ENCODE measurements at places on chromosomes 2 and 18.
A peak's percentile ranks its signal among the peaks of the same experiment; 100 is the strongest.

- H3K4me3 ChIP-seq: no peak overlapping the region
- peaks cover 36% of the 10 kb centered on the region for H3K27me3 ChIP-seq
- H3K36me3 ChIP-seq: no peaks in the 10 kb centered on the region
- H3K4me1 ChIP-seq: peaks cover 22% of the 10 kb centered on the region
- no peak overlapping the region for H3K27ac ChIP-seq
- DNase-seq: no peak
Observed at GRCh38 chr2:134021830-134022524, 231.9 kb upstream of the MGAT5 start.

DNA sequence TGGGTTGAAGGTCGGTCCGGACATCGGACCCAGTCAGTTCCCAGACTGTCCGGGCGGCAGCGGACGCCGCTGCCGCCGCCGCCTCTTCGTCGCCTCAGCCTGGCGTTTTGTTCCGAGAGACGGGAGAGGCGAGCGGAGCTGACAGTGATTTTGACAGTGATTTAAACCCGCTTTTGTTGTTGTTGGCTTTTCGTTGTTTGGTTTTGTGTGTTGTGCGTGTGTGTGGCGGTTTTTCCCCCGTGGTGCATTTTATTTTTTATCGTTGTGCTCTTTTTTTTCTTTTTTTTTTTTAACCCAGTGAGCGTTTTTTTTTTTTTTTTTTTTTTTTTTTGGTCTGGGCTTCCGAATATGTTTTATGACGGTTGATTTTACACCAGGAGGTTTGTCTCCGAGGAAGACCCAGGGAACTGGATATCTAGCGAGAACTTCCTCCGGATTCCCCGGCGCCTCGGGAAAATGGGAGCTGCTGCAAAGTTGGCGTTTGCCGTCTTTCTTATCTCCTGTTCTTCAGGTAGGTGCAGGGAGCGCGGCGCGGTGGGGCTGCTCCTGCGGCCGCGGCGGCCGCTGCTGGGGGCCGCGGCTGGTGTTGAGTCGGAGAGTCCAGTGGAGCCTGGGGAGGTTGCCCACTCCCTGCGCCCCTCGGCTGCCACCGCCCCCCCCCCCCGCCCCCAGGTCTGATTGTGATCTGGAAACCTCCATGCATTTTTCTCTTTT is at the start of gene ACVR2A:
ACVR2A (plus strand) TSS at position 333 of the 714 bp plus-strand sequence; CDS start at position 457, 124 bp downstream.
- peaks cover 41% of the 10 kb centered on the region for H3K4me1 ChIP-seq

DNA sequence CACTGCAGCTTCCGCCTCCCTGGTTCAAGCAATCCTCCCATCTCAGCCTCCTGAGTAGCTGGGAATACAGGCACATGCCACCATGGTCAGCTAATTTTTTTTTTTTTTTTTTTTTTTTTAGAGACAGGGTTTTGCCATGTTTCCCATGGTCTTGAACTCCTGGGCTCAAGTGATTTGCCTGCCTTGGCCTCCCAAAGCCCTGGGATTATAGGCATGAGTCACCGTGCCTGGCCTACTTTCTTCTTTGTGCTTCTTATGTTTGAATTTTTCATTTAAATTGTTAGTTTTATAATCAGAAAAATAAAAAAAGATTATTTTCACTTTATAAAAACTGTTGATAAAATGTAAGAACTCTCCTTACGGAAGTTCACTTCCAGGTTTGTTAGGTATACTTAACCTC is 101.5 kb upstream of the LPIN2 start:
- H3K4me1 ChIP-seq: no peaks in the 10 kb centered on the region
- no peak overlapping the region for H3K4me3 ChIP-seq
- no peaks in the 10 kb centered on the region for H3K36me3 ChIP-seq
- no peaks in the 10 kb centered on the region for H3K27me3 ChIP-seq
- no peak overlapping the region for H3K27ac ChIP-seq

DNA sequence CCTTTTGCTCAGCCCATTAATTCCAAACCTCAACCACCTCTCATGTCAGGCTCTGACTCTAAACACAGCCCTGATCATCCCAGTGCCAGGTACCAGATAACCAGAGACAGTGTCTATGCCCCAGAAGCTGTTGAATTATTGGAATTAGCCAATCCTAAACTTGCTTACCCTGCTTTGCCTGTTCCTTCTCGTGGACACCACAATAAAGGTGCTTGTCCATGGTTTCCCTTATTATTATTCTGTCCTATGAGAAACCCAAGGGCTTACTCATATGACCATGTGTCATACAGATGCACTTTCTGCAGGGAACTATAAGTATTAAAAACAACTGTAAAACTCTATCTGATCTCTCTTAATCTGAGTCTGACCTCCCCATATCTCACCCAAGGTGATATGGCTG is 2193.8 kb upstream of the PIK3C3 start:
- DNase-seq: no peak
- no peak overlapping the region for H3K27ac ChIP-seq
- no peaks in the 10 kb centered on the region for H3K27me3 ChIP-seq
- H3K4me1 ChIP-seq: no peaks in the 10 kb centered on the region
- H3K4me3 ChIP-seq: no peak overlapping the region

DNA sequence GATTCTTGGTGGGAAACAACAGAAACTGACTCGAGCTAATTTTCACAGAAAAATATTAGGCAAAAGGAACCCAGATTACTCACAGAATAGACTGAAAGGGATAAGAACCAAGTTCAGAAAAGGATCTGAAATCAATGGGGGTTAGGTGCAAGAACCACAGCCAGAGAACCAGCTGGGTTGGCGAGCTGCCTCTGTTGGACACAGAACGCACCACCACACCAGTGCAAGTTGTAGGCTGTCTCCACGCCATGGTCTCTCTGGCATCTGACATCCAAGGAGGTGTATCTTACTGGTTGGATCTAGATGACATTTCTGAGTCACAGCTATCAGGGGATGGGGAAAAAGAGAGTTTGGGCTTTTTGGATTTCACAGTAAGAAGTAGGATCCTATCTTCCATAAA is 18.6 kb upstream of the ONECUT2 start:
- H3K27me3 ChIP-seq: peaks cover 34% of the 10 kb centered on the region
- DNase-seq: no peak
- no peaks in the 10 kb centered on the region for H3K36me3 ChIP-seq
- H3K4me3 ChIP-seq: no peak overlapping the region

GRCh38 chr2:39264733-39265132 is 21.0 kb upstream of the CDKL4 start:
- no peaks in the 10 kb centered on the region for H3K27me3 ChIP-seq
- peaks cover 1% of the 10 kb centered on the region for H3K36me3 ChIP-seq
- peak overlapping the region; percentile 72 for H3K27ac ChIP-seq
- no peak overlapping the region for H3K4me3 ChIP-seq
- H3K4me1 ChIP-seq: peaks cover 19% of the 10 kb centered on the region
- DNase-seq: no peak

DNA sequence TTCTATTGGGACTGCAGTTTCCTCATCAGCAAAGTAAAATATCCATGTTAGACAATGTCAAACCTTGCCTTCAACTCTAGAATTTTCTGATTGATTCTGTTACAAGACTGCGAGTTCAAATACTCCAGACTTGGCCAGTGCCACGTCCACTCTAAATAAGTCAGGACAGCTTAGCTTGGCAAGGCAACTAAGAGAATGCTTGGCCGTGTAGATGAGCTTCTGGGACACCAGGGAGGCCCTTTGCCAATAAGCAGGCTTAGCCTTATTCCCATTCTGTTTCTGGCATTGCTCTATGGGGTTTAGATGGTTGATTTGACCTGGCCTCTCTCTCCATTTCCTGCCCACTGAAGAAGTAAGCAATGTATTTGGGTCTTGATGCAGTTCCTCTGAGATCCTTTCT is 218.1 kb upstream of the SIX2 start:
- DNase-seq: no peak
- H3K27me3 ChIP-seq: peaks cover 25% of the 10 kb centered on the region
- peaks cover 4% of the 10 kb centered on the region for H3K36me3 ChIP-seq
- H3K27ac ChIP-seq: no peak overlapping the region
- H3K4me3 ChIP-seq: no peak overlapping the region

GRCh38 chr18:8849696-8850095 is 144.3 kb downstream of the MTCL1 start:
- no peaks in the 10 kb centered on the region for H3K36me3 ChIP-seq
- no peak overlapping the region for H3K4me3 ChIP-seq
- H3K4me1 ChIP-seq: no peaks in the 10 kb centered on the region
- peaks cover 11% of the 10 kb centered on the region for H3K27me3 ChIP-seq

- DNase-seq: no peak
- peaks cover 12% of the 10 kb centered on the region for H3K27me3 ChIP-seq
- H3K4me1 ChIP-seq: no peaks in the 10 kb centered on the region
- H3K27ac ChIP-seq: peak overlapping the region; percentile 2
Observed at GRCh38 chr2:20094955-20095354, 43.5 kb upstream of the LAPTM4A start.

DNA sequence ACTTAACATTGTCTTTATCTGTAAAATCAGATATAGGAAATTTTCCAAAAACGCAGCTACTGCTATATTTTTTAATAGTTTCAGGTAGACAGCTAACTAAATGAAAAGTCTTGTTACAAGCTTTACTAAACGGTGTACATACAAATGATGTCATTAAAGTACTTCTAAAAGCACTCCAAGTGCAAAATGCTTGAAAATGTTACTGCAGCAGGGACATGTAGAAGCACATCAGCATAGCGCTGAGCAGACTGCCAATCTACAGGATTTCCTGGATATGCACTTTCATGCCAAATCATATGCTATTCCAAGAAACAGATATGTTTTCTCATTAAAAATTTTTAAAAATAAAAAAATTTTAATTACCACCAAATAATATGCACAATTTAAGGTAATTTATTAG is 61.7 kb downstream of the SMAD2 start:
- H3K27me3 ChIP-seq: no peaks in the 10 kb centered on the region
- H3K27ac ChIP-seq: no peak overlapping the region
- H3K36me3 ChIP-seq: peaks cover 5% of the 10 kb centered on the region
- no peak for DNase-seq
- no peak overlapping the region for H3K4me3 ChIP-seq

DNA sequence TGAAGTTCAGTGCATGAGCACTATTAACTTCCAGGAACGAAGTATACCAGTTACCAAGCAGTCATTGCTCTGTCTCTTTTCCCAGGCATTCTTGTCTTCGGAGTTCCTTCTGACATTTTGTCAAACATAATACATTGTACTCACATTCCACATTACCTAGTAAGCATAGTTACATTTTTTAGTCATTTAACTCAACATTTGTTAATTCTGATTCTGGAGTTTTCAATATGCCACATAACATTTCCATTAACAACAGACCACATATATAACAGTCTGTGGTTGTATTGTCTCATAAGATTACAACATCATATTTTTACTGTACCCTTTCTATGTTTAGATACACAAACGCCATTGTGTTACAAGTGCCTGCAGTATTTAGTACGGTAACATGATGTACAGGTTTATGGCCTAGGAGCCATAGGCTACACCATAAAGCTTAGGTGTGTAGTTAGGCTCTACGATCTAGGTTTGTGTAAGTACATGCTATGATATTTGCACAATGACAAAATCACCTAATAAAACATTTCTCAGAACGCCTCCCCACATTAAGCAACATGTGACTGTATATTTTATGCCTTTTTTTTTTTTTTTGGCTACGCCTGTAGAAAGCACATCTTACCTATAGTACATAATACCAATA is 187.1 kb downstream of the DYM start:
- H3K27me3 ChIP-seq: no peaks in the 10 kb centered on the region
- no peak overlapping the region for H3K27ac ChIP-seq
- no peak overlapping the region for H3K4me3 ChIP-seq
- no peak for DNase-seq
- no peaks in the 10 kb centered on the region for H3K4me1 ChIP-seq

- H3K4me1 ChIP-seq: no peaks in the 10 kb centered on the region
- no peaks in the 10 kb centered on the region for H3K36me3 ChIP-seq
- no peaks in the 10 kb centered on the region for H3K27me3 ChIP-seq
- H3K27ac ChIP-seq: no peak overlapping the region
- no peak overlapping the region for H3K4me3 ChIP-seq
Observed at GRCh38 chr2:206824993-206825392, 59.6 kb downstream of the FASTKD2 start.

- H3K4me1 ChIP-seq: no peaks in the 10 kb centered on the region
- H3K36me3 ChIP-seq: no peaks in the 10 kb centered on the region
- peaks cover 6% of the 10 kb centered on the region for H3K27me3 ChIP-seq
- no peak for DNase-seq
- H3K4me3 ChIP-seq: no peak overlapping the region
Observed at GRCh38 chr2:71678874-71679273, 225.5 kb downstream of the DYSF start.

- peak overlapping the region; percentile 93 for H3K4me3 ChIP-seq
- H3K27ac ChIP-seq: peak overlapping the region; percentile 98
- peaks cover 15% of the 10 kb centered on the region for H3K36me3 ChIP-seq
- H3K27me3 ChIP-seq: no peaks in the 10 kb centered on the region
Observed at GRCh38 chr2:207528980-207529329, 807 bp upstream of the CREB1 start.

DNA sequence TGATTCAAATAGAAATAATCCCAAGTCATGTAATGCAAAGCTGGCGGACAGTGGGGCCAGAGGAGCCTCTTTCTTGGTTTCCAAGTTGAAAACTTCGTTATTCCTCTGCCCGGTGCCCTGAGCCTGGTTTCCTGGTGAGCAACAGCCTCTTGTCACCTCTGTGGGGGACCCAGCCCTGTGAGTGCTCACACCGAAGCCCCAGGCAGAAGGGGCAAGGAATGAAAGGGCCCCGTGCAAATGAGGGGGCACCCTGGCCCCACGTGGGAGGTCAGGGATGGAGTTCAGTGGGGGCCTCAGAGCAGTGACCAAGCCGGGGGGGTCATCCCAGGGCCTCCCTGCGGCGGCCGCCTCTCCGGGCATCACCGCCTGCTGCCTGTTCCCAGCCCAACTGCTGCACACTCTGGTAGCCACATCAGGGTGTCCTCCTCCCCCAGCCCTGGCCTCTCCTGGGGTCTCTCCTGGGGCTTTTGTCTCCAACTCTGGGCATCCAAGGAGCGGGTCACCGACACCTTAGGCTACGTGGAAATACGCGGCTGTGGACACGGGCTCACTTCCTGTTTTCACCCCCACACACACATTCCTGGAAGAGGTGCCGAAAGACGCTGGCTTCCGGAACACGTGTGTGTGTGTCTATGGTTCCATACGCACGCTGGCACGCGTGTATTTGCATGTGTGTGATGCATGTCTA is 64.5 kb downstream of the TWIST2 start:
- no peak overlapping the region for H3K4me3 ChIP-seq
- DNase-seq: no peak
- no peaks in the 10 kb centered on the region for H3K36me3 ChIP-seq
- H3K27ac ChIP-seq: no peak overlapping the region
- H3K4me1 ChIP-seq: no peaks in the 10 kb centered on the region

GRCh38 chr2:143177096-143177786 is 48.0 kb downstream of the ARHGAP15 start:
- H3K36me3 ChIP-seq: peaks cover 7% of the 10 kb centered on the region
- peak overlapping the region; percentile 84 for H3K4me3 ChIP-seq
- peak overlapping the region; percentile 93 for H3K27ac ChIP-seq
- H3K27me3 ChIP-seq: no peaks in the 10 kb centered on the region
- no peak for DNase-seq

- H3K27me3 ChIP-seq: no peaks in the 10 kb centered on the region
- no peaks in the 10 kb centered on the region for H3K4me1 ChIP-seq
- H3K4me3 ChIP-seq: no peak overlapping the region
- no peak overlapping the region for H3K27ac ChIP-seq
- DNase-seq: no peak
- H3K36me3 ChIP-seq: no peaks in the 10 kb centered on the region
Observed at GRCh38 chr2:127173057-127173456, 47.0 kb downstream of the CYP27C1 start.

Measured in activated T-cell treated with anti-CD3 and anti-CD28 coated beads, Interleukin-2, amount 50 U/mL, for 72 hours (primary cell).